ENCODE measurements at places on chromosomes 12 and 14.

DNA sequence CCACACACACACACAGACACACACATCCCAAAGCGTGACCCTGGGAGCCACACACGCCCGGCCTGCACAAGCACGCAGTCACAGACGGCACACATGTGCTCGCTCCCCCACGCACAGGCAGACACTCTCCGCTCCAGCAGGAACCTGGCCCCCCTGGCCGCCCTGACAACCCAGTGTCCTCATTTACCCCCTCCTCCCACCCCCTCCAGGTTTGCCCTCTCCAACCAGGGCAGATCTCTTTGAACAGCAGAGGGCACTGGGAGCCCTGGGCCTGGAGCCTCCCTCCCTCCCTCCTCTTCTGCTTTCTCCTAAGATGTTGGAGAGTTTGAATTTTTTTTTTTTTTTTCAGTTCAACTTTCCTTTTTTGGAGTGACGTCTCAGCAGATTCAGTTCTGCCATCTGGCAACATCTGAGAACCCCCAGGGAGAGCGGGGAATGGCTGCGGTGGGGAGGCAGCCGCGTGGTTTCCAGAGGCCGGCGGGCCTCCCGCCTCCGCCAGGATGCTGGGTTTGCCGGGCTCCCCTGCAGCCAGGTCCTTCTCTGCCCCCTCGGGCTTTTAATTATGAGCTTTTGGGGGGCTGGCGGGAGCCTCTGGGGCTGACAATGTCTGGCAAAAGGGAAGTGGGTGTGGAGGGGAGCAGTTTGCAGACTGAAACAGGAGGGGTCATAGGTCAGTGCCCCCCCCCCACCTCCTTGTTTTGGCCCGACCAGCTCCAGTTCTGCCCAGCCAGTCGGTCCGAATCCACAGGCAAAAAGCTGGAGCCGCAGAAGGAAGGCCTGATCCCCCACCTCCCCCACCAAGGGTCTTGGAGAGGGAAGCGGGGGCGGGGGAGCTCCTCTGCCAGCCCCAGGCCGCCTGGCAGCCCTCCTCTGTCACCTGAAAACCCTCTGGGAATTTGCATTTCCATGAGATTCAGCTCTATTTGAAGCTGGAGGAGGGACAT is 1.3 kb upstream of the NCOR2 start:
- DNase-seq, result no peak

- no peak for DNase-seq
Measured at GRCh38 chr12:88035907-88036289, 6.7 kb upstream of the C12orf50 start.

- no peak for DNase-seq
Measured at GRCh38 chr14:64507376-64508156, 3.0 kb downstream of the ZBTB1 start.

DNA sequence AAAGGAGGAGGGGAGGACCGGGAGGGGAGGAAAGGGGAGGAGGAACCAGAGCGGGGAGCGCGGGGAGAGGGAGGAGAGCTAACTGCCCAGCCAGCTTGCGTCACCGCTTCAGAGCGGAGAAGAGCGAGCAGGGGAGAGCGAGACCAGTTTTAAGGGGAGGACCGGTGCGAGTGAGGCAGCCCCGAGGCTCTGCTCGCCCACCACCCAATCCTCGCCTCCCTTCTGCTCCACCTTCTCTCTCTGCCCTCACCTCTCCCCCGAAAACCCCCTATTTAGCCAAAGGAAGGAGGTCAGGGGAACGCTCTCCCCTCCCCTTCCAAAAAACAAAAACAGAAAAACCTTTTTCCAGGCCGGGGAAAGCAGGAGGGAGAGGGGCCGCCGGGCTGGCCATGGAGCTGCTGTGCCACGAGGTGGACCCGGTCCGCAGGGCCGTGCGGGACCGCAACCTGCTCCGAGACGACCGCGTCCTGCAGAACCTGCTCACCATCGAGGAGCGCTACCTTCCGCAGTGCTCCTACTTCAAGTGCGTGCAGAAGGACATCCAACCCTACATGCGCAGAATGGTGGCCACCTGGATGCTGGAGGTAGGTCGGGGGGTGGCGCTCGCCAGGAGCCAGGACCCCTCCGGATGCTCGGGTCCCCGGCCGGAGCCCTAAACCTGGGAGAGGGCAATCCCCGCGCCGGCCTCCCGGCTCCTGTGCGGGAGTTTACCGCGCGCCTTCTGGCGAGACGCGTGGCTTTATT is at the start of gene CCND2:
TSS of gene CCND2 (plus strand) at position 111 of the 744 bp plus-strand sequence. CDS start at position 390, 279 bp downstream.
- DNase-seq, result peak; percentile 50

- DNase-seq, result no peak
Measured at GRCh38 chr12:103924761-103925641, 5.2 kb upstream of the HSP90B1 start.

- no peak for DNase-seq
Measured at GRCh38 chr12:124625867-124626675, 58.7 kb upstream of the NCOR2 start.

GRCh38 chr12:104680070-104680469 is 223.3 kb downstream of the CHST11 start:
- peak; percentile 22 for DNase-seq

DNA sequence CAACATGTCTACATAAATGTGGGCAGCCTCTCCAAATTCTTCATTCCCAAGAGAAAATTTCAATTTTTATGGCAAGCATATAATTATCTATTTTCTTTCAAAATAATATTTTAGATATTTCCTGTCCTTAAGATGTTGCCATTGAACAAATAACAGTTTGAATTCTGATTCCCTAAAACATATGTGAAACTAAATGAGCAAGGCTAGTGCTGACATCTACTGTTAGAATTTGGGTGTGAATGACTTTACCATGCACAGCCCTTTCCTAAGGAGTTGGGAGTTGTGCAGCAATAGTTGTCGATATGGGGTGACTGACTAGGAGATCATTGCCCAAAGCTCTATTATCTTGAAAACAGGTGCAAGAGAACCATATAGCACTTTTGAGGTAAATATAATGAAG is 108.2 kb upstream of the SLC38A4 start:
- DNase-seq, result no peak

DNA sequence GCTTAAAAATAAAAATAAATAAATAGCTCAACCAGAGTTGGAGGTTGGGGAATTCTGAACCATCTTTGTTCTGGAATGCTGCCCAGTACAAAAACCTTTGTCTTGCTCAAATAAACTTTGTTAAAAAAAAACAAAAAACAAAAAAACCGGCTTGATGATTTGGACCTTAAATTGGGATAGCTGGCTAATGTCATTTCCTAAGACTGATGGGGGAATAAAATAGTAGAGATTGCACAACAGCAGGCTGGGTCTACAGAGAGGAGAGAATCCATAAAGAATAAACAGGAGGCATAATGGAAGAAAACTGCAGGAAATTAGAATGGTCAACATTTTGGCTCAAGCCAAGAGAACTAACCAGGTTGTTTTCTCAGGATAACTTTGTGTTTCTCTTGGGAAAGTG is 370.9 kb downstream of the AEBP2 start:
- no peak for DNase-seq

GRCh38 chr14:66046035-66046434 is 440.1 kb upstream of the CCDC196 start:
- no peak for DNase-seq

- no peak for DNase-seq
Measured at GRCh38 chr12:77882709-77883108, 52.0 kb downstream of the NAV3 start.

DNA sequence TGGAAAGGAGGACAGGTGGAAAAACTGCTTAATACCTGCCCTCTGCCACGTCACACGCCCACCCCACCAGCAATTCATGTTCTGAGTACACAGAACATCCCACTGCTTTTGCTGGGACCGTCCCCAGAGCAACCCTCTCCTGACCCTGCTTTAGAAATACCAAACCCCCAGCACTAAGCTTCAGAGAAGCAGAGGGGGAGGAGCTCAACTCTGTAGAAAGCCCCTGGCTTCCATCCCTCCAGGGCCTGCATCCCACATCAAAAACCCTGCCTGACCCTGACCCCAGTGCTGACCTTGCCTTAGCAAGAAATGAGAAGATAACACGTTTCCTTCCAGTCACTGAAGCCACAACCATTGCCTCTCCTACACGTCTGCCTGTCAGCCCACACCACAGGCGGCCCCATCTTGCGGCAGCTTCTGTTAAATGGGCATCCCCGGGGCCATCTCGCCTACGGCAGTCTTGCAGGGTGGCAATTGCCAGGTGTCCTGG is 19.7 kb downstream of the VDR start:
- peak; percentile 24 for DNase-seq

DNA sequence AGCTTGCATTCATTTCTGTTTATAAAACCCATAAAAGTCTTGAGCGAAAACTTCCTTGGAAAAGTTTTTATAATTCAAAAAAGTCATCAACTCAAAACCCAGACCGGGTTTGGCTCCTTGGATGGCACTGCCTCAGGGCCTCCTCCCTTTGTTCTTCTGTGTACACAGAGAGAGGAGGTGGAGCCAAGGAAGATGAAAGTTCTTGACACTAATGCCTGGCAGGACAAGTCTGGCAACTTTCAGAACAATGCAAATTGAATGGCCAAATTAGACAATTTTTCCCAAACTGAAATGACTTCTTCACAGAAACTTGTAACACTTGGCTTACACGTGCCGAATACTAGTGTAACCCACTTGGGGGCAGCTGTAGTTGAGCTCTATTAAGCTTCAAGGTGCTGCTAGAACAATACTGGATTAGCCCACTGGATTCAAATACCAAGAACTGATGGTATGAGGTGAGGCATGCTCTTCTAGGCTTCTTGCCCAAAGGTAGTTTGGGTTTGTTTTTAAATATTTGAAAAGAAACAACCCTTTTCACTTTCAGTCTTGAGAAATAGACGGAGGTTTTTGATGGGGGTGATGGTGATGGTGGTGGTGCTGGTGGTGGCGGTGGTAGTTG is 86.6 kb upstream of the FRMD6 start:
- DNase-seq, result no peak

- DNase-seq, result no peak
Measured at GRCh38 chr12:120230974-120231315, 30.0 kb upstream of the RPLP0 start.

- no peak for DNase-seq
Measured at GRCh38 chr12:99427104-99427503, 220.4 kb upstream of the GARIN6 start.

GRCh38 chr12:8697476-8698131 is at the start of gene RIMKLB:
TSS of gene RIMKLB (plus strand) at chr12:8697991. CDS start at chr12:8713867, 15,876 bp downstream.
- DNase-seq, result peak; percentile 66

DNA sequence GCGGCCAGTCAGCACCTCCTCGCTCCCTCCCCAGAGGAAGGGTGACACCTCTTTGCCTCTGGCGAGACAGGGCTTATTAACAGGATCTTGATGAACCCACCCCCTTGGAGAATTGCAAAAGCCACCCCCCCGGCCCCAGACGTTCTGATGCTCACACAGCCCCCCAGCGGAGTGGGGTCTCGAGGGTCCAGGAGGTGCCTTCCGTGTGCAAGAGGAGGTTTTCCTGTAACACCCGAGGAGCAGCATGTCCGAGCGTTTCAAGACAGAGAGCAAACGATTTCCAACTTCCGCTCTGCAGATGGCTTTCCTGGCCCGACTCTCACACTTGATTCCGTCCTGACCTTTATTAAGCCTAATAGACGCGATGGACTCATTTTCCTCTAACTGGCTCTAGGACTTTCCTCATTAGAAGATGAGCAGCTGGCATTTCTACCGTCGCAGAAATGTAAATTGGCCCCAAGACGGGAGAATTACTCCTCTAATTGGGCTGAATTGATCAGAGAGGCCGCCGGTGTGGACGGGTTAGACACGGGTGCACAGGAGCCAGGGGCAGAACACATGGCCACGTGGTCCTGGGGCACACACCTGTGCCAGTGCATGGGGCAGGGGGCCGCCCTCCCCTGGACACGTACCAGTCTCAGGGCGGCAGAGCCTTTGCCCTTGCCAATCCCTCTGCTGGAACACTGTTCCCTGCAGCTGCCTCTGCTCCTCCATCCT is 84.4 kb downstream of the NOC4L start:
- no peak for DNase-seq

DNA sequence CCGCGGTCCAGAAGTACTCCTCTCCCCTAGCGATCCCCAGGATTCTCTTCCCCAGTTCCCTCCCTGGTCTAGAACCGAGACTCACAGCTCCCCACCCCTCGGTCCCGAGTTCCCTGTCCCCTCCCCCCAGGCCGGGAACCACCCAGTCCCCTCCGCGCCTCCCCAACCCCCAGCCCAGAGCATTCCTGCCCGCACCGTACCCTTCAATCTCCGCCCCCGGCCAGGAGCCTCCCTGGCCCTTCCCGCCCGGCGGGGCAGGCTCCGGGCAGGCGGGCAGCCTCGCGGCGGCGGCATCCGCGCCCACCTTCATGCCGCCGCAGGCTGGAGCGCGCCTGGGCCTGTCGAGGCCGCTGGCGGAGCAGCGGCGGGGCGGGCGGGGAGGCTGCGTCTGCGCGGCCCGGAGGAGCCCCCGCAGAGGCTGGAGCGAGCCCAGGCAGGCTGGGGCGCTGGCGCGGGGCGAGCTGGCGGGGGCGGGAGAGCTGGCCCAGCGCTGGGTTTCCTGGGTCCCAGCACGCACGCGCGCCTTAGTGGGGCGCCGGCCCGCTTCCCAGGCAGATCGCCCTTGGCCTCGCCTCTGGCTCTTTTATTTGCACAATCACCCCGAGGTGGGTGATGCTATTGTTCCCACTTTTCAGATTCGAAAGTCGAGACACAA is 22.2 kb upstream of the GPR132 start:
- DNase-seq, result no peak

GRCh38 chr12:112130441-112130998 is 5.2 kb downstream of the TRAFD1 start:
- DNase-seq, result no peak

DNA sequence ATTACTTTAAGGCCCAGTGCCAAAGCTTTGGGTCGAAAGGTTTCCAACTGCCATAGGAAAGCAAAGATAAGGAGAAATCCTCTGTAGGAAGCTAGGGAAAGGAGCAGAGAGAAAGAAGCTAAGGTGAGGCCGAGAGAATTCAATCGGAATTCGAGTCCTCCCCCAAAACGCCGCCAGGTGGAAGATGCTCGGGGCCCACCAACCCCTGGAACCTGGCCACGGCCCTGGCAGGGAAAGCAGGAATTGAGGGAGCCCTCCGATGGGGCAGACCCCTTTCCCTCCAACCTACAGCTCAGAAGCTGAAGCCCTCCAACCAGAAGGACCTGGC is 498 bp downstream of the GMFB start:
- no peak for DNase-seq

DNA sequence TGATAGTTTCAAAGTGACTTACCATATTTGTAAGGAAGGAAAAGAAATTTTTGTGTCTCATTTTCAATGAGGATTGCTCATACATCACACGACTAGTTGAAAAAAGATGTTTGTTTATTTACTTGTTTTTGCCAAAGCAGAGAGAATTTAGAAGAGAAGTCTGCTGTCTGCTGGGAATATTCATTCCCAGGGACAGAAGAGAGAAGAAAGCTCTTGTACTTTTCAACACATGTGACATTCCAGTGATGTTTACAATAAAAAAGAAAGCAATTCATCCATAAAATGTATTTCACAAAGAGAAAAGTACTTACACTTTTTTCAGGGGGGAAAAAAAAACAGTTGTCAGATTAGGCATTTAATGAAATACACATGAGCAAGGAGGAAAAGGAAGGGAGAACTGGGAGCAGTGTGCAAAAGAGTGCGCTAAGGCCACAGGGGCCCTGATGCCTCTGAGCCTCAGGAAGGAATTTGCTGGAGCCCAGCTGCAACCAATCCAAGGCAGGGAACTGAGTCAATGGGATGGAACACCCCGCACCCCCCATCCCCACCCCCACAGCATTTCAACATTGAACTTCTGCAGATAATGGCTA is 115.0 kb downstream of the RPAP3 start:
- DNase-seq, result no peak

- DNase-seq, result no peak
Measured at GRCh38 chr12:129102233-129102632, 249.0 kb downstream of the GLT1D1 start.

GRCh38 chr12:47843226-47843980 is 23.7 kb upstream of the HDAC7 start:
- DNase-seq, result no peak

GRCh38 chr14:53967606-53968005 is 11.0 kb upstream of the BMP4 start:
- no peak for DNase-seq

- DNase-seq, result no peak
Measured at GRCh38 chr12:92362785-92363184, 217.1 kb upstream of the BTG1 start.

Measured in effector memory CD8-positive, alpha-beta T cell (primary cell).